Gastroesophageal sphincter (tissue), 4 donors: ENCODE measurements at places on chromosomes 6 and 20.
A peak's percentile ranks its signal among the peaks of the same experiment; 100 is the strongest.

DNA sequence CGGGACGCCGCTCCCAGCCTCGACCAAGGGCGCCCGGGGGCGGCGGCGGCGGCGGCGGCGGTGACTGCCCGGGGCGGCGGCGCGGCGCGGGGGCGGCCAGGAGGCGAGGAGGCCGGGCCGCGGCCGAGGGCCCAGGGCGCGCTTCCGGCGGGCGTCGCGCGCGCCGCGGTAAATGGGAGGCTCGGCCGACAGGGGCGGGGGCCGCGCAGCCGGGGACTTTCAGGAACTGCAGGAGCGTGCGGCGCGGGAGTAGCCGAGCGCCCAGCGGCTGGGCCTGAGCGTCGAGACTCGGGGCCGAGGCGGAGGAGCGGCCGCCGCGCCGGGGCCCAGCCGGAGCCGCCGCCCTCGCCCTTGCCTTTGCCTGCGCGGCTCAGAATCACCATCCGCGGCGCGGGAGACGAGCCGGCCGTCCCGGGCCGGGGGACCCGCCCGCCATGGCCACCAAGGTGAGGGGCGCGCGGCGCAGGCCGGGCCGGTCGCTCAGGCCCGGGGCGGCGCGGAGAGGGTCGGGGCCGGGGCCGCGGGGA, at the start of gene SNX9:
TSS of gene SNX9 (plus strand) at position 246 of the 527 bp plus-strand sequence. CDS start at position 435, 189 bp downstream.
- peak; percentile 95 for ATAC-seq

DNA sequence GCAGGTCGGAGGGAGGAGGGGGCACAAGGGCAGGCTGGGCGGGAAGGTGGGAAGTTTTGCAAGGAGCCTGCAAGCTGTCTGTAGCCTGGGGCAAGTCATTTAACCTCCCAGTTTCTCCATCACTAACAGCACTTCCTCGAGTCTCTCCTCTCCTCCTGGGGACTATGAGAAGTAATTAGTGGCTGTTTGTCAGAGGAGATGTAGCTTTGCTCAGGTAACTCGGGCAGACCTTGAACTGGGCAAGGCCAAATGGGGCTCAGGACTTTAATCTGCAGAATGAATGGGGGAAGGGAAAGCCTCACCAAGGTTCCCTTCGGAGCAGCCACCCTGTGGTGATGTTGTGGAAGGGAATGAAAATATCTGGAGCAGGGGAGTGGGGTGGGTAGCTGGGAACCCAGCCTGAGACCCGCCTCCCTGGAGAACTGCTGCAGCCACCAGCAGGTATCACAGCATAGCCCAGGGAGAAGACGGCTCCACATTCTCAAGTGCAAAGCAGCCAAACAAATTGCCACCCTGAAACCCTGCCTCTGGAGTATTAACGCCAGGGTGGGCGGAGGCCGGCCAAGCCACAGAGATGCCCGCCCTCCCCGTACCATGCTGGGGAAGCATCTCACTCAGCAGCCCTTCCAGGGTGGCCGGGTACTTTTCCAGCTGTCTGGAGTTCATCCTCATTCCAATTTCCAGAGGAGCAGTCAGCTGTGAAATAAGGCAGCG, 6.1 kb upstream of the LEMD2 start:
- ATAC-seq = no peak

- ATAC-seq = no peak
Measured at GRCh38 chr6:158803733-158804143, 15.4 kb downstream of the EZR start.

DNA sequence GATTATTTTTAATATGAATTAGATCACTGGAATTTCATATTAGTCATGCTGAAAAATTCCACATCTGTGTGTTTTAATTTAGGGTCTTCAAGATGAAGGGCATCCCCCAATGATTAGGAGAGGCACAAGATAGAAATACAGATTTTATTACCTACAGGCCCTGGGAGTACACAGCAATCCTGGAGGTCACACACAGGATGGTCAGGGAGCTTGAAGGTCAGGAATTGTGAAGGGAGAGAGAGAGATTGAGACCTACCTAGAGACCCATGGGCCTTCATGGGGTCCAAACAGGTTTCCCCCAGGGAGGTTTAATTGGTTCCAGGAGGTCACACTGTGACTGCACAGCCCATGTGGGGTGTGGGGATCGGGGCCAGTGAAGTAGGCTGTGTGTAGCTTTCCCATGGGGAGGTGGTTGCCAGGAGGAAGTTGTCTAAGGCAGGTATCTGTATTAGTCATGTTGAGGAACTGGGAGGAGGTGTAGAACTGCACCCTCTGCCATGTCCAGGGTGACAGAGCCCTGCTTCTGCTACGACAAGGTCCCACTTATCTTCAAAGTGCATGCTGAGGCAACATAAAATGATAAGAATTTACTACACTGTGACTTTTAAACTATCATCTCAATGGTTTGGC, 18.3 kb downstream of the SNX9 start:
- ATAC-seq = no peak

- ATAC-seq = no peak
Measured at GRCh38 chr6:168130697-168131371, 51.8 kb upstream of the FRMD1 start.

- no peak for ATAC-seq
Measured at GRCh38 chr20:50073500-50073899, 39.5 kb downstream of the UBE2V1 start.

DNA sequence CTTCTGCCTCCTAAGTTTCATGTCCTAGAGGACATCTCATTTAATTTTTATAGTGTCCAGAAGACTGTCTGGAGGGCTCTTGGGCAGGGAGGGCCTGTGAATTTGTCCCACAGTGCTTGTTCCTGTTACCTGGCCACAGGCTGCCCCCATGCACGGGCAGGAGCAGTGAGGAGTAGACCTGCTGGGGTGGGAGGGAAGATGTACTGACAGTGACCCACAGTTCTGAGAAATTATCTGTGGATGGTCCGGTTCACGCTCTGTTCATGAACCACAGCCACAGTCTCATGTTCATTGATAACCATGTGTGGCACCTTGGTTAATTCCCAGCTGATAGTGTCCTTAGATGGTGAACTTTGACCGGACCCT, 18.8 kb upstream of the ZNF831 start:
- no peak for ATAC-seq

DNA sequence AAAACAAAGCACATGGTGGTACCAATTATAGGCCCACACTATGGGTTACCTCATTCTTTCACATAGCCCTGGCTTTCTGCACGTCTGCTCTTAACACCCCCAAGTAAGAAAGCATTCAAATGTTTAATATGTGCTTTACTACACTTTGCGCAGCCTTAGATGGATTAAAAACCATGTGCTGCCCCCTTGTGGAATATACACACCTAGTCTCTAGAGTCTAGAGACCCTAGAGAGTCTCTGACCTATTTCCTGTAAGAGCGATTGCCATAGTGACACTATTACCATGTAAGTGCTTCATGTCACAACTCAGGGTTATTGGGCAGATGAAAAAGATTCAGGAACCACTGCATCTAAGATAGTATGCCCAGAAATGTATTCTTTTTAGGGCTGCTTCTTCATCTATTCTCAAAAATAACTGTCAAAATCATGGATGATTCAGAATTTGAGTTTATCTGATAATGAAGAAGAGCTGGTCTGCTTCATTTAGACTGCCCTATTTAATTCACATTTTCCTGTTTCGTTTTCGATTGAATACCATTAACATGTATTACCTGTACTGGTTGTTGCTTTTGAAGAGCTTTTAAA, 186.3 kb downstream of the ADGB start:
- no peak for ATAC-seq

- no peak for ATAC-seq
Measured at GRCh38 chr6:145660676-145661075, 74.6 kb downstream of the EPM2A start.

GRCh38 chr20:9126527-9126926, 57.6 kb downstream of the PLCB4 start:
- ATAC-seq = no peak

- no peak for ATAC-seq
Measured at GRCh38 chr6:89199579-89199978, 17.6 kb downstream of the GABRR1 start.

DNA sequence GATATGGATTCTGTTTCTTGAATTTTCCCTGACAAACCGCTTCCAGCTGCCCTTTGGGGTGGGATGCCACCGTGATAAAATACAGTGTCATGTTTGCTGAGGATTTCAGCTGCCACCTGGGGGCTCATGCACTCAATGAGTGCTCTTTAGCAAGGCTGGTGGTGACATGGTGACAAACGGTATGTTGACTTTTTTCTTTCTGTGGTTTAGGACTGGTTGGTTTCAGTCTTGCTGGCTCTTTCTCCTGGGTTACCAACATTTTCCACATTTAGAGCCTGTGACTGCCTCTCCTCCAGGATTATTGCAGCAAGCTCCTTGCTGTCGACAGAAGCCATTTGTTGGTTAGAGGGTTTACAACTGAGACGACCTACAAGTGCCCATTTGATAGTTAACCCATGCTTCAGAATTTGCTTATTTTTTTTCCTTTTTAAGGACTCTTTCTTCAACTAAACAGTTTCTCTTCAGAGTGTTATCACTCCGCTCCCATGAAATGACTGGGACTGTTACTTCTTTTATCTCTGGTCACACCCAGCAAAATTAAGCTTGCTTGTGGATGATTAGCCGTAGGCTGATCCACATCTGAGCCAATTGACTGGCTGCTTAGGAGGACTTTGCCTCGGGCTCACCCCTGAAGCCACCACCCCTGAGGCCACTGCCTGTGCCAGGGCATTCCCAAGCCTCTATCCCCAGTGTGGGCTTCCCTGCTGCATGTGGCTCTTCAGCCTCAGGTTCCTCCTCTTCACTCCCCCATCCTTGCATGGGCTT, 48.4 kb upstream of the CDYL start:
- no peak for ATAC-seq

- ATAC-seq = no peak
Measured at GRCh38 chr20:1035466-1035865, 33.4 kb upstream of the RSPO4 start.

- ATAC-seq = no peak
Measured at GRCh38 chr20:20489648-20490341, 121.9 kb downstream of the INSM1 start.

DNA sequence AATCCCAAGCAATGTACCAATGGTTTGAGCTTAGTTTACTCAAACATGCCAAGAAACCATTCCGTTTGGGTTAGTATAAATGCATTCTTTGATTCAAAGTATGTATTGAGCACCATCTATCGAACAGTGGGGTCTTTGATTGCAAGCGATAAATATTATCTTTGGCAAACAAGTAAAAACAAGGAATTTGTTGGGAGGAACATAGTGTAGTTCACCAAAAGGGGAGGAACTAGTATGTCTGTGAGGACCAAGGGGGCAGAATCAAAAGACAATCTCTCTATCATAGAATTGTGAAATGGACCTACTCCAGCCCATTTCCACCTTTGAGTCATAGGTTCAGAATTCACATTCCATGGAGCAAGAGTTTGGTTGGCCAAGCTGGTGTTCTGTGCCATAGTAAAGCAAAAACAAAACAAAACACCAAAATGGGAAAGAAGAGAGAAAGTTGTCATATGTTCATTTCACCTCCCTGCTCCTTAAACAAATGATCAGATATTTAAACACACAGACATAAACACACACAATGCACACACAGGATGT, 266.0 kb downstream of the TSHZ2 start:
- no peak for ATAC-seq

- no peak for ATAC-seq
Measured at GRCh38 chr6:33929575-33930288, 125.9 kb upstream of the MLN start.

- peak; percentile 87 for ATAC-seq
Measured at GRCh38 chr6:32883789-32884188, 29.8 kb downstream of the PSMB9 start.

DNA sequence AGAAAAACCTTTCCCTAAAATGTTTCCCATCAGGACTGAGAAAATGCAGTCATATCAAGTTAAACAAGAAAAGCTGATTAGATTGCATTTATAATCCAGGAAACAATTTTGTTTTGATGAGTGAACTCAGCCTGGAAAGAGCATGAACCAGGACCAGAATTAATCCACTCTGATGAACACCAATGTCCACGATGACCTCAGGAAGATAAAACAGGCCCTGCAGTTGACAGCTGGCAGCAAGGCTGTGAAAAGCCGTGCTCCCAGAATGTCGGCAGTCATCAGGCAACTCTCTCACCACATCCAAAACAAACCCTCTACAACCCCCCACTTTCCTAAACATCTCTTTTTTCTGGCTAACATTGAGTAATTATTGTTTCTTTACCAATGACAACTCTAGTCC, 74.0 kb upstream of the PROKR2 start:
- no peak for ATAC-seq

- ATAC-seq = no peak
Measured at GRCh38 chr6:72559067-72559466, 62.8 kb upstream of the KCNQ5 start.

- ATAC-seq = no peak
Measured at GRCh38 chr20:24489631-24490260, 20.3 kb downstream of the SYNDIG1 start.

GRCh38 chr20:42739683-42740082, 450.0 kb downstream of the PTPRT start:
- ATAC-seq = no peak

GRCh38 chr20:41086402-41087324, 50.7 kb upstream of the PLCG1 start:
- ATAC-seq = no peak

GRCh38 chr20:37990571-37991151, 42.6 kb downstream of the TTI1 start:
- no peak for ATAC-seq

- ATAC-seq = no peak
Measured at GRCh38 chr6:37525460-37526357, 26.0 kb upstream of the CCDC167 start.

- no peak for ATAC-seq
Measured at GRCh38 chr20:38764567-38765318, 16.5 kb downstream of the ACTR5 start.

DNA sequence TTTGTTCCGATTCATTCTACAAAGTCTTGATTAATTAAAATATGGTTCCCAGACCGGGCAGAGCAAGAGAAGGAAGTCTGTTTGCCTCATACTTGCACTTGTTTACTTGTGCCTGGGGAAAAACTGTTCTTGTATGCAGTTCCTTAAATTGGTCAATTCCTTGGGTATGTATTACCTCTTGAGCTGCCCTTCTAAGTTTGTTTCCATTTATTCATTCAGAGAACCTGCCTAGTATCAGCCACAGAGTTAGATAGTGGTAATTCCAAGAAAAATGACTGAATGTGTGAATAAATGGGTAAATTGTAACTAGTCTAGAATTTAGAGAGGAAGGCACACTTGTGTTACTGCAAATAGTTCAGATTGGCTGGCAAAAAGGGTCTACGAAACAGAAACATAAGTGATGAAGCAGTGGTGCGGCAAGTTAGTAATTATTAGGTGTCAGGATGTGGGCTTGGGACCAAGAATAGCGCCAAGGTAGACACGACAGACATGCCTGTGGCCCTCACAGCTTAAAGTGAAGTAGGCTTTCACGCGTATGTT, 525 bp upstream of the MAK start:
- peak; percentile 30 for ATAC-seq

DNA sequence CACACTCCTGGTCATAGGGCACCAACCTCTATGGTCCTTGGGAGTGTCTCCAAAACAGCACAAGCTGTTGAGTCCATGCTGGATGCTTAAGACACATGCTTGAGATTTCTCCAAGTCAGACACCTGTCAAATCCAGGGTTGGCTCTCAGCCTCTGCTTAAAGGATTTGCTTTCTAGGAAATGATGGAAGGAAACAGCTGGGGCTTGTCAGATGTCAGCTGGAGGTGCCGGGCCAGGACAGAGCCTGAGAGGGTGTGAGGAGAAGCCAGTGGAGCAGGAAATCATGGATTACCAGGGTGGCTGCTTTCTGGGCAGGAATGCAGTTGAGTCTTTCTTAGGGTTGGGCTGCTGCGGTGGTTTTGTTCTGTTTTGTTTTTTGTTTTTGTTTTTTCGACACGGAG, 83.0 kb upstream of the FAM184A start:
- ATAC-seq = no peak
